ENCODE measurements at places on chromosomes 12 and 14.
A peak's percentile ranks its signal among the peaks of the same experiment; 100 is the strongest.

DNA sequence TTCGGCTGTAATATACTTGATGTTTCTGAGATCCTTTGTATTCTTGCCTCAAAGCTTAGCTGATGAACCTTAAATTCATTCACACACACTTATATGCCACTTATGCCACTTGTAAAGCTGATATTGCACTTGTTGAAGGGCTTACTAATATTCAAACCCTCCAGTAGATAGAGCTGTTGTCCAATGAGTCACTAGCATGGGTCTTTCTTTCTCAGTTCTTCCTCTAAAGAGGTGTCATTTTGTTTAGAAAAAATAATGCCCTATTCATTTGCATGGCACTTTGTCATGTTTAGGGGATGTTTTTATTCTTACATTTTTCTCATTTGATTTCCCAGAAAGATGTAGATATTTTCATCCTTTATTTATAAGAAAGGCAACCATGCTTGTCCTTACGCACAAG lies 56.4 kb downstream of the MON2 start:
- no peak overlapping the region for H3K4me3 ChIP-seq
- H3K36me3 ChIP-seq, result peaks cover 41% of the 10 kb centered on the region
- peaks cover 31% of the 10 kb centered on the region for H3K4me1 ChIP-seq

DNA sequence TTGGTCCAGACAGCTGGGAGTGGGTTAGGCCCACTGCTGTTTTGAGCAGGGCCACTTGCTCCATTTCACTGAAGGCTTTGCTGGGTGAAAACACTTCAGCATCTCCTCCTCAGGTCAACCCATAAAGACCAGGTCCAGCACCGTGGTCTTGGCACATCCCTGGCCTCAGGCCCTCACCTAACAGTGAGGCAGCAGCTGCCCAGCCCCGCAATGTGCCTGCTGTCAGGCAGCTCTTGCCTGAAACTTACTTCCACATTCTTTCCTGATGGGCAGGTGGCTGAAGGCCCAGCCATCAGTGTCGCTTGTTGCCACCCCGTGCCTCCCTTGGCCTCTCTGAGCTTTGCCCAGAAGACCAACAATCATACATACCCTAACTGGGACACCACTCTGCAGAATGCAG lies 54.4 kb downstream of the ANAPC7 start:
- peaks cover 62% of the 10 kb centered on the region for H3K36me3 ChIP-seq
- peaks cover 44% of the 10 kb centered on the region for H3K4me1 ChIP-seq
- no peak for DNase-seq
- H3K27ac ChIP-seq, result peak overlapping the region; percentile 90
- no peaks in the 10 kb centered on the region for H3K27me3 ChIP-seq

- no peak overlapping the region for H3K4me3 ChIP-seq
- H3K27me3 ChIP-seq, result no peaks in the 10 kb centered on the region
- H3K36me3 ChIP-seq, result no peaks in the 10 kb centered on the region
Observed at GRCh38 chr12:79151956-79152355, 287.4 kb downstream of the SYT1 start.

GRCh38 chr14:105883066-105884005 lies 357.0 kb downstream of the TMEM121 start:
- H3K36me3 ChIP-seq, result no peaks in the 10 kb centered on the region
- DNase-seq, result no peak
- H3K4me3 ChIP-seq, result no peak overlapping the region

DNA sequence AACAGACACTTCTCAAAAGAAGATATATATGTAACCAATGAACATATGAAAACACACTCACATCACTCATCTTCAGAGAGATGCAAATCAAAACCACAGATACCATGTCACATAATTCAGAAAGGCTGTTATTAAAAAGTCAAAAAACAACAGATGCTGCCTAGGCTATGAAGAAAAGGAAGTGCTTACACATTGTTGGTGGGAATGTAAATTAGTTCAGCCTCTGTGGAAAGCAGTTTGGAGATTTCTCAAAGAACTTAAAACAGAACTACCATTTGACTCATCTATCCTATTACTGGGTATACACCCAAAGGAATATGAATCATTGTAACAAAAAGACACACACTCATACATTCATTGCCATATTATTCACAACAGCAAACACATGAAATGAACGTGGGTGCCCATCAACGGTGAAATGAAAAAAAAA lies 35.1 kb downstream of the EIF2S3B start:
- H3K4me3 ChIP-seq, result no peak overlapping the region
- peaks cover 8% of the 10 kb centered on the region for H3K4me1 ChIP-seq
- H3K27me3 ChIP-seq, result peaks cover 22% of the 10 kb centered on the region

DNA sequence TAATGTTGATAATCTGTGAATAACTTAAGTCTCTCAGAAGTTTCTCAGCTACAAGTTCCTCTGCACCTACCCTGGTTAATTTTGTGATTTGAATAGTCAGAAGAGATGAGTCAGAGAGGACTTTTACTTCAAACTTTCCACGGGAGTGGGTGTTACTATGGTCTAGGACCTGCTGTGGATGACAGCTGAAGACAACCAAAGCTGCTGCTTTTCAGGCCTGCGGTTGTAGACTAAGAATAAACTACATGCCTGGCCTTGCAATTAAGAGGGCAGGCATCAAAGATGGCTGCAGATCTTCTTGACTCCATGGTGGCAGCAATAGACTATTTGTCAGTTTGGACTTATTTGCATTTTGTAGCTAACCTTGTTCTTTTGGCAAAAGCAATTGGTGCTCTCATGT lies 227.1 kb upstream of the KRR1 start:
- peak overlapping the region; percentile 33 for H3K27ac ChIP-seq
- DNase-seq, result no peak
- no peak overlapping the region for H3K4me3 ChIP-seq
- H3K36me3 ChIP-seq, result no peaks in the 10 kb centered on the region
- peaks cover 23% of the 10 kb centered on the region for H3K27me3 ChIP-seq

DNA sequence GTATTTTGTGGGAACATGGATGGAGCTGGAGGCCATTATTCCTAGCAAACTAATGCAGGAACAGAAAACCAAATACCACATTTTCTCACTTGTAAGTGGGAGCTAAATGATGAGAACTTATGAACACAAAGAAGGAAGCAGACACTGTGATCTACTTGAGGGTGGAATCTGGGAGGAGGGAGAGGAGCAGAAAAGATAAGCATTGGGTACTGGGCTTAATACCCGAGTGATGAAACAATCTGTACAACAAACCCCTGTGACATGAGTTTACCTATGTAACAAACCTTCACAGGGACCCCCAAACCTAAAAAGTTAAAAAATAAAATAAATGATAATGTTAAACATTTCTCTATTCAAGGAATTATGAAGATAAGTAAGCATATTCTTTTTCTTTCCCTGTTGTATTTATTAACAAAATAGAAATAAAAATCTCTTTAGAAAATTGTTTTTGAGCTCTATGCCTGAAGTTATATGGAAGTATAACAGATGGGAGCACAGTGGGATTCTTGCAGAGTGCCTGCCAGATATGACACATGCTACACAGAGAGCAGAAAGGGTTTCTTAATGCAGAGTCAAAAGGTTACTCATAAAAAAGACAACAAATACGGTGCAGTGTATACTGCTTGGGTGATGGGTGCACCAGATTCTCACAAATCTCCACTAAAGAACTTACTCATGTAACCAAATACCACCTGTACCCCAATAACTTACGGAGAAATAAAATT lies 52.0 kb upstream of the SYNE2 start:
- H3K27me3 ChIP-seq, result peaks cover 8% of the 10 kb centered on the region
- no peak overlapping the region for H3K4me3 ChIP-seq
- H3K4me1 ChIP-seq, result peaks cover 4% of the 10 kb centered on the region
- no peaks in the 10 kb centered on the region for H3K36me3 ChIP-seq

DNA sequence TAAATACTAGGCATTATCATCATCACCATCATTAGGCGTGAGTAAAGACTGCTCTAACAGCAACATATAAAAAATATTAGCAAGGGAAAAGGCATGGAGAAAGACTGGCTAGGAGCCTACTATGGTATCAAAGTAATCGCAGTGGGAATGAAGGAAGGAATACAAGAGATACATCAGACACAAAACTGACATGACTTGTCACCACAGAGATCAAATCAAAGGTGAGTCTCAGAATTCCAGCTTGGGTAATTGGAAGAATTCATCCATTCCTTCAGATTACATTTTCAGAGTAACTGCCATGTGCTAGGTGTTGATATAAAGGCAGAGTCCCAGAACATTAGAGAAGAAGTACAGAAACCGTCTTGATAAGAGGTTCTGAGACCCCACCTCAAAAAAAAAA lies 10.2 kb downstream of the ZBTB25 start:
- no peak for DNase-seq
- H3K27me3 ChIP-seq, result no peaks in the 10 kb centered on the region
- peaks cover 36% of the 10 kb centered on the region for H3K4me1 ChIP-seq
- H3K27ac ChIP-seq, result peak overlapping the region; percentile 2
- peaks cover 63% of the 10 kb centered on the region for H3K36me3 ChIP-seq

DNA sequence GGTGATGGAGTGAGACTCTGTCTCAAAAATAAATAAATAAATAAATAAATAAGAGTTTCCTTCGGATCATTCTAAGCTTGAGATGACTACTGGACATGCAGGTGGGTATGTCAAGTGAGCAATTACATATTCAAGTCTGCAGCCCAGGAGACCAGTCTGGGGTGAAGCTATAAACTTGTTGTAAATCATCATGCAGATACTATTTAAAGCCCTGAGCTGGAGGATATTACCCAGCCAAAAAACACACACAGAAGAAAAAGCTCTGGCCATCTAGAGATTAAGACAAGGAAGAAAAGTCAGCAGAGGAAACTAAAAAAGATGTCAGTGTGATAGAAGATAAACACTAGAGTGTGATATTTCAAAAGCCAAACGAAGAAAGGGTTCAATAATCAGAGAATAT lies 47.0 kb upstream of the PDZRN4 start:
- peaks cover 2% of the 10 kb centered on the region for H3K4me1 ChIP-seq
- no peak overlapping the region for H3K4me3 ChIP-seq
- no peak overlapping the region for H3K27ac ChIP-seq
- H3K27me3 ChIP-seq, result no peaks in the 10 kb centered on the region
- H3K36me3 ChIP-seq, result no peaks in the 10 kb centered on the region
- no peak for DNase-seq

- peaks cover 47% of the 10 kb centered on the region for H3K36me3 ChIP-seq
- DNase-seq, result no peak
- no peak overlapping the region for H3K4me3 ChIP-seq
Observed at GRCh38 chr12:12836571-12836970, 23.4 kb downstream of the DDX47 start.

GRCh38 chr14:54102051-54102456 lies 145.4 kb upstream of the BMP4 start:
- no peaks in the 10 kb centered on the region for H3K27me3 ChIP-seq
- no peak for DNase-seq
- no peak overlapping the region for H3K27ac ChIP-seq
- H3K4me1 ChIP-seq, result no peaks in the 10 kb centered on the region

- no peak overlapping the region for H3K27ac ChIP-seq
- H3K4me3 ChIP-seq, result no peak overlapping the region
- peaks cover 2% of the 10 kb centered on the region for H3K4me1 ChIP-seq
- no peaks in the 10 kb centered on the region for H3K36me3 ChIP-seq
Observed at GRCh38 chr12:52455821-52456220, 3.9 kb upstream of the KRT6B start.

- H3K4me1 ChIP-seq, result peaks cover 67% of the 10 kb centered on the region
- H3K27me3 ChIP-seq, result no peaks in the 10 kb centered on the region
- peak overlapping the region; percentile 87 for H3K27ac ChIP-seq
- DNase-seq, result peak; percentile 36
- no peaks in the 10 kb centered on the region for H3K36me3 ChIP-seq
- peak overlapping the region; percentile 47 for H3K4me3 ChIP-seq
Observed at GRCh38 chr12:107372229-107372658, 278.9 kb upstream of the CRY1 start.

- peaks cover 52% of the 10 kb centered on the region for H3K4me1 ChIP-seq
- DNase-seq, result no peak
- H3K4me3 ChIP-seq, result no peak overlapping the region
- H3K27ac ChIP-seq, result peak overlapping the region; percentile 72
Observed at GRCh38 chr12:44835641-44836379, 40.3 kb downstream of the NELL2 start.

GRCh38 chr14:99627510-99628381 lies 17.2 kb upstream of the HHIPL1 start:
- H3K36me3 ChIP-seq, result no peaks in the 10 kb centered on the region
- H3K4me3 ChIP-seq, result no peak overlapping the region
- no peak overlapping the region for H3K27ac ChIP-seq
- H3K4me1 ChIP-seq, result peaks cover 2% of the 10 kb centered on the region

- peaks cover 52% of the 10 kb centered on the region for H3K36me3 ChIP-seq
- DNase-seq, result no peak
- peaks cover 20% of the 10 kb centered on the region for H3K4me1 ChIP-seq
- H3K27me3 ChIP-seq, result no peaks in the 10 kb centered on the region
- no peak overlapping the region for H3K27ac ChIP-seq
- no peak overlapping the region for H3K4me3 ChIP-seq
Observed at GRCh38 chr14:61493239-61493638, 171.9 kb downstream of the PRKCH start.

- no peaks in the 10 kb centered on the region for H3K36me3 ChIP-seq
- H3K4me1 ChIP-seq, result no peaks in the 10 kb centered on the region
- no peak overlapping the region for H3K4me3 ChIP-seq
- no peaks in the 10 kb centered on the region for H3K27me3 ChIP-seq
- DNase-seq, result no peak
Observed at GRCh38 chr14:101500681-101501080, 60.6 kb upstream of the DIO3 start.

- peaks cover 24% of the 10 kb centered on the region for H3K4me1 ChIP-seq
- no peaks in the 10 kb centered on the region for H3K36me3 ChIP-seq
- peak overlapping the region; percentile 57 for H3K4me3 ChIP-seq
Observed at GRCh38 chr12:116358893-116359761, 81.6 kb upstream of the MED13L start.

DNA sequence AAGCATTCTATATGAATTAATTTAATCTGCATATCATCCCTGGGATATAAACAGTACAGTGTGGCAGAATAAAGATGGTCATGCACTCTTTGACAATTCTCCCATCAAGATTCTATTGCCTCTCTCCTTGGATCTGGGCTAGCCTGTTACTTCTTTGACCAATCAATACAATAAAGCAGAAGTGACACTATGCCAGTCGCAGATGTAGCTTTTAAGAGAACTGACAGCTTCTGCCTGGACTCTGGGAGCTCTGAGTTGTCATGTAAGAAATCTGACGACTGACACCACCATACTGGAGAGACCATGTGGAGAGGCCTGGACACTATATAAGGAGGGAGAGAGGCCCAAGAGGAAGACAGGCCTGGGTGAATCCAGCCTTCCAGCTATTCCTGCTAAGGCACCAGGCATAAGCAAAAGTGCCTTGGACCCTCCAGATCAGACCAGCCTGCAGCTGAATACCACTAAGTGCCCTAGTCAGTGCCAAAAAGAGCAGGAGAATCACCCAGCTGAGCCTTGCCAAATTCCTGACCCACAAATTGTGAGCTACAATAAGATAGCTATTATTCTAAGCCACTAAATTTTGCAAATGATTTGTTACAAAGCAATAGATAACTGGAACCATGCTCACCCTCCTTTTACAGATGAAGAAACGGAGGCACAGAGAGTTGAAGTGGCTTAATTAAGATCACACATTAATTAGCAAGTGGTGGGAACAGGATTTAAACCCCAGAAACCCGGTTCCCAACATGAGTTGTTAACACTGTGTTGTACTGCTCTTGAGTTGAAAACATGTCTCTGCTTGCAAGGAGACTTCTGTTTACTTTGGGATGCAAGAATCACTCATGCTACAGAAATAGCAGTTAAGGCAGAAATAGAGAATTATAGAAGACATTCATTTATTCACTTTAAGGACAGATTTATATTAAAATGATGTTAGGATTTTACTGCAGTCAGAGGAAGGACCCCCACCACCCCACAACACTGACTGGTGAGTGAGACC lies 84.6 kb downstream of the RIN3 start:
- peaks cover 5% of the 10 kb centered on the region for H3K4me1 ChIP-seq
- H3K27me3 ChIP-seq, result peaks cover 43% of the 10 kb centered on the region
- H3K4me3 ChIP-seq, result no peak overlapping the region
- no peak for DNase-seq
- H3K27ac ChIP-seq, result no peak overlapping the region

- peak overlapping the region; percentile 98 for H3K27ac ChIP-seq
- H3K4me1 ChIP-seq, result peaks cover 60% of the 10 kb centered on the region
- no peak for DNase-seq
- H3K27me3 ChIP-seq, result no peaks in the 10 kb centered on the region
Observed at GRCh38 chr12:124919521-124920352, 5.3 kb upstream of the UBC start.

Data from activated T-helper 2 cell treated with anti-CD3 and anti-CD28 coated beads, Interferon-gamma antibody, Interleukin-2, Interleukin-4, amounts not matched to agents 10 μg/mL and 5 μg/mL and 100 μg/mL, durations not matched to agents 14 hours and 24 hours and 36 hours (primary cell).